ENCODE measurements at places on chromosomes 12 and 14.

DNA sequence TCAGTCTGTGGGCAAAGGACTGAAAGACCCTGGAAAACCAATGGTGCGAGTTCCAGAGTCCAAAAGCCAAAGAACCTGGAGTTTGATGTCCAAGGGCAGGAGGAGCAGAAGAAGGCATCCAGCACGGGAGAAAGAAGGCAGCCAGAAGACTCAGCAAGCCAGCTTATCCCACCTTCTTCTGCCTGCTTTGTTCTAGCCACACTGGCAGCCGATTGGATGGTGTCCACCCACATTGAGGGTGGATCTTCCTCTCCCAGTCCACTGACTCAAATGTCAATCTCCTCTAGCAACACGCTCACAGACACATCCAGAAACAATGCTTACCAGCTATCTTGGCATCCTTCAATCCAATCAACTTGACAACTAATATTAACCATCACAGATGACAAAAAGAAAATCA is 57.2 kb upstream of the CAPRIN2 start:
- DNase-seq, result no peak

- DNase-seq, result no peak
These were observed 275.2 kb upstream of the SSTR1 start for GRCh38 chr14:37932481-37932880.

DNA sequence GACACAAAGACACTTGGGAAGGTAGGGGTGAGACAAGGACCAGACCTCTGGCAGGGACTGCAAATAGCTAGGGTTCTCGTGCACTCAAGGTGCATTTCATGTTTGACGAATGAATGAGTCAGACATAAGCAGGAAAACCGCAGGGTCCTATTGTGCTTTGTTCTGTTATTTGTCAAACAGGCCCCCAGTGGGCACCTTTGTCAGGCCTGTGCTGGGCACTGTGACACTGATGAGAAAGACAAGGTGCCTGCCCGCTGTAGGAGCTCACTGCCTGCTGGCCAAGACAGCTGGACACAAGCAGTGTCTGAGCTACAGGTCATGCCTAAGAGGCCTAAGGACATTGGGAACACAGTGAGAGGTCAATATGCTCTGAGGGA is 2.3 kb downstream of the OTUB2 start:
- no peak for DNase-seq

DNA sequence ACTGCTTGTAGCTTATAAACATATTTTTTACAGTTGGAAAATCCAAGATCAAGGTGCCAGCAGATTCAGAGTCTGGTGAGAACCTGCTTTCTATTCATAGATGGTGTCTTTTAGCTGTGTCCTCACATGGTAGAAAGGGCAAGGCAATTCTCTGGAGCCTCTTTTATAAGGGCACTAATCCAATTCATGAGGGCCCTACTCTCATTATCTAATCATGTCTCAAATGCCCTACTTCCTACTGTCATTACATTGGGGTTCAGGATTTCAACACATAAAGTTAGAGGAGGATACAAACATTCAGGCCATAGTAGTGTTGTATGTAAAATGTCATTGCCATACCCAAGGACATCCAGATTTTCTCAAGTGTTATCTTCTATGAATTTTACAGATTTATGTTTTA is 496.4 kb downstream of the TMTC2 start:
- DNase-seq, result no peak

DNA sequence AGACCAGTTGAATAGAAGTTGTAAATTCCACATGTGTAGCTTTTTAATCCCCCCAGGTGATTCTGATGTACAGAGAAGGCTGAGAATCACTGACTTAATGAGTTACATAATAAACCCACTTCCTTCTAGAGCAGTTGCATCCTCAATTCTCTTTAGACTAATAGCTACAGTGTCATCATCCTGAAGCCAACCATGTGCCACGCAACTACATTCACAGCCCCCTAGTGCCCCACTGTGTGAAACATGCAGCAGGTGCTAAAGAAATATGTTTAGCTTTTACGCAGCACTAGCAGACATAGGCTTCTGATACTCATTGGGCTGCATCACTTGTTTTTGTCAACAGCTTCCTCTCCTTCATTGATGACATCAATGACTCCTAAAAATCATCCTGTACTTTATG is 1168.3 kb downstream of the BCL11B start:
- DNase-seq, result no peak

GRCh38 chr12:93862424-93862823 is 185.2 kb downstream of the CRADD start:
- no peak for DNase-seq

DNA sequence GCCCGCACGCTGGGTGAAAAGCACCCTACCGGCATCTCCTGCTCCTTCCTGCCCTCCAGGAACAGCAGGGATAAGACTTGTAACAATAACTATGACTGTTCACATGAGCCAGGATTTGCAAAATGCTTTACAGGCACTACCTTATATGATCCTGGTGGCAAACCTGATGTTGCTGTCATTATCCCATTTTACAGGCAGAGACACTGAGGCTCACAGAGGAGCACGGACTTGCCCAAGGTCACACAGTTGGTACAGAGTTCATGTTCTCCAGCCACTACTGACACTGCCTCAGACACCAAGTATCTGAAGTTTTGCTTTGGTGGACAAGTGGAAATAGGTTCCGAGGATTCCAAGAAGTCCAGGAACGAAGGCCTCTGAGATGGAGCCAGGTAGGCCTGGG is 22.6 kb downstream of the GLTP start:
- DNase-seq, result no peak

DNA sequence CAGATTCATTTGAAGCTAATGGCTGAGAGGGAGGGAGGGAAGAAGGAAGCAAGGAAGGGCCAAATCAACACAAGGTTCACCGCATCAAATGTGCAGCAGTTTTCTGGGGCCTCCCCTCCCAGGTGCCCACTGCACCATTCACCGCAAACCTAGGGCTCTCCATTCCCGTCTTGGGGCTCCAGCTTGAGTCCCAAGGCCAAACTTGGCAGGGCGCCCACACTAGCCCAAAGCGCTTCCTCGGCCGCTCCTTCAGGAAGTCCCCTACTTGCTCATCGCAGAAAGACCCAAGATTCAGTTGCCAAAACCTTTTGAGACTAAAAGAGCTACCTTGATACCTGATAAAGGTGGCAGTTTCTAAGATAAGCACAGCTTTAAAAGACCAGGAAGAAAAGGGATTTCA is 140.5 kb upstream of the FKBP4 start:
- no peak for DNase-seq

DNA sequence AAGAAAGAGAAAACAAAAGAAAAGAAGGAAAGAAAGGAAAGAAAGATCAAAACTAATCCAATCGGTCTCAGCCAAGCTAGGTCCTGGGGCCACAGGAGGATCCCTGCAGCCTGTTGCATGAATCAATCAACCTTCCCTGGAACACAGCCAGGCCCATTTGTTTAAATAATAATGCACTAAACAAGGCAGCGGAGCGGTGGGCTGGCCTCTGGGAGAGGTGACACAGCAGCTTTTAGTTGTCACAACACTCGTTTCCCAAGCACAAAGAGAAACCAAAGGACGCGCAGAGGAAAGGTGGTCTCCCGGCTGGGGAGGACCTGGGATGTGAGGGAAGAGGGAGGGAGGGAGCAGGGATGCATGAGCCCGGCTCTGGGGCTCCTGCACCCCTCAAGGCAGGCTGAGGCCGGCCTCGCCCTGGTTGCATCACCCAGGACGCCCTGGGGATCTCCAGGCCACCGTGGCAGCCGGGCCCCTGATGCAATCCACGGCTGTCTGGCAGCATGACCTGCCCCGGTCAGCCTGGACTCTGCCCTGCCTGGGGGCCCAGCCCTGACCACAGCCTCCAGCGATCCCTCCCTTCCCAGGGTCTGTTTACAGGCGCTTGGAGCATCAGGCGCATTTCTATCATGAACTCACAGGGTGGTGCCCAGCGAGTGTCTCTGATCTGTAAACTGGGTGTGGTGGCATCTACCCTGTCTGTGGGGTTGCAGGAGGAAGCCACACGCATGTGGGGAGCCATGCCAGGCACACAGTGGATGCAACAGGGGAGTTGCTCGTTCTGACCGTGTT is 32.5 kb downstream of the MMP17 start:
- DNase-seq, result peak; percentile 66

DNA sequence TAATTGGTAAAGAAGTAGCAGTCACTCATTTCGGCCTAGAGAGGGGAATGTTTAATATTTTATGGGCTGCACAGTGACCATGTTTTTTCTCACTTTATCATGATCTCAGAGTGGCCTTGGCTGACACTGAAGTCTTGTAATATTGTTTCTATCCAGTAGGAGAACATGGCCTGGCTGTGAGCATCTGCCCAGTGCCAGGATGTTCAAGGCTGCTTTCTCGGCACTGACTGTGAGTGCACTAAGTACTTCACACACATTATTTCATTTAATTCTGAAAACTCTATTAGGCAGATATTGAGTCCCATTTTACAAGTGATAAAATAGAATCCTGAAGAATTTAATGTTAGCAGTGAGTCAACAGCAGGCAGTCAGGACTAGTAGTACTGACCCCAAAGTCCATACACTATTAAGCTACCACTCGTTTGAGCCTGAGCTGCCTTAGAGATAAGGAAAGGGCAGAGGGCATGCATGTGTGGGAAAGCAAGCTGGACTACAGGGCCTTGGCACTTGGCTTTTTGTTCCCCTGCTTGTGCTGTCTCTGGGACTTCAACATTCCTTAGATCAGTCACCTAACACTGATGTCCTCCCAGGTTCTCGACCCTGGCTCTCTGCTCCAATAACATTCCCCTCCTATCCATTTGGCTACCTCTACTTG is 42.2 kb upstream of the APPL2 start:
- no peak for DNase-seq

- no peak for DNase-seq
These were observed 15.0 kb upstream of the RFLNA start for GRCh38 chr12:124279846-124280360.

GRCh38 chr12:4169531-4169930 is 104.0 kb upstream of the CCND2 start:
- DNase-seq, result no peak

DNA sequence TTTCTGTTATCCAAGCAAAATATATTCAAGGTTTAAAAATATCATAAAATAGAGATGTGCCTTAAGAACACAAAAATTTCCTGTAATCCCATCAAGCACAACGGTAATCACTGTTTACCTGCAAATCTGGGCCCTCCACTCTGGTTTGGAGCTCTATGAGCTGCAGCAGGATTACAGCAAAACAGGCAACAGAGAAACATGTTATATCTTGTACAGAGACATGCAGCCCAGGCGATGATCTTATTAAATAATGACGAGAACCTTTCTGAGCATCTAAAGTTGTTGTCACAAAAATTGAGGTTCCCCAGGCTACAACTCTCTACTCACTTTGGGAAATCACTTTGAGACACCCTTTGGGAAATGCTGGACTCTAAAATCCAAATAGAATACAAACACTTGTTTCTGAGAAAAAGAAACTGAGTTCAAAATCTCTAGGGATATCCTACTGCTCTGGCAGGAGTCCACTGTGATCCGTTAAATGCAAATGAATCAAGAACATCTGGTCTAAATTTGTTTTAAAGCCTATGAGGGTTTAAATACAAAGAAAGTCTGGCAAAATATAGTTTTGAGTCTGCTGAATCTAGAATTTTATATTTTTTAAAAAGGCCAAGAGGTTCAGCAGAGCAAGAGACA is 36.3 kb downstream of the STON2 start:
- DNase-seq, result no peak

GRCh38 chr12:87117526-87117925 is 861.3 kb upstream of the MGAT4C start:
- DNase-seq, result no peak

DNA sequence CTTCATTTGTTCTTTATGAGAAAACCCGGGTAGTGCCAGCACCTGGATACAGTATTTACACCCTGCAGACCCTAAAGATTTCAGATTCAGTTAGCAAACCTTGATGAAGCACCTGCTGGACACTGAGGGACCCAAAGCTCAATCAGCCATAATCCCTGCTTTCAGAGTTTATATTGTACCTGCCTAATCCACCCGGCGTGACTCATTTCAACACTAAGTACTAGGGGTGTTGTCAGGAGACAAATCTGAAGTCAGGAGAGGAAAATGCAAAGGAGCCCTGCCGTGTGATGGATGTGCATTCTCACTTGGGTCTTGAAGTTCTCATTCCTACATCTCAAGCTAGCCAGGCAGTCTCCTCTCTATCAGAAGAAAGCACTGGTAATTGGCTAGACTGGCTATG is 176.7 kb upstream of the BCL2L14 start:
- no peak for DNase-seq

DNA sequence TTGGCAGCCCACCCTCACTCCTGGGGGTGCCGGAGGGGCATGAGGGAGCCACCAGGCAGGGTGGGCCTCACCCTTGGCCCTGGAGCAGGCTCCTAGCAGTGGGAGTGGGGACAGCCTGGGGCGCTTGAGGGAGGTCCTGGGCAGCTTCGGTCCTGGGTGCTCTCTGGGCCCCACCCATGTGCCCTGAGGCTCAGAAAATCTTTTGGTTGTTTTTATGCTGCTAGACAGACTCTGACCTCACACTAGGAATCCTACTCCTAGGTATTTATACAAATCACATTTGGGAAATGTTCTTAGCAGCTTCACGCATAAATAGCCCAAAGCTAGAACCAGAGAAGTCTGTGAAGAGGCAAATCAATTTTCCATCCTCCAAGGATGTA is 10.9 kb upstream of the ULK1 start:
- DNase-seq, result no peak

DNA sequence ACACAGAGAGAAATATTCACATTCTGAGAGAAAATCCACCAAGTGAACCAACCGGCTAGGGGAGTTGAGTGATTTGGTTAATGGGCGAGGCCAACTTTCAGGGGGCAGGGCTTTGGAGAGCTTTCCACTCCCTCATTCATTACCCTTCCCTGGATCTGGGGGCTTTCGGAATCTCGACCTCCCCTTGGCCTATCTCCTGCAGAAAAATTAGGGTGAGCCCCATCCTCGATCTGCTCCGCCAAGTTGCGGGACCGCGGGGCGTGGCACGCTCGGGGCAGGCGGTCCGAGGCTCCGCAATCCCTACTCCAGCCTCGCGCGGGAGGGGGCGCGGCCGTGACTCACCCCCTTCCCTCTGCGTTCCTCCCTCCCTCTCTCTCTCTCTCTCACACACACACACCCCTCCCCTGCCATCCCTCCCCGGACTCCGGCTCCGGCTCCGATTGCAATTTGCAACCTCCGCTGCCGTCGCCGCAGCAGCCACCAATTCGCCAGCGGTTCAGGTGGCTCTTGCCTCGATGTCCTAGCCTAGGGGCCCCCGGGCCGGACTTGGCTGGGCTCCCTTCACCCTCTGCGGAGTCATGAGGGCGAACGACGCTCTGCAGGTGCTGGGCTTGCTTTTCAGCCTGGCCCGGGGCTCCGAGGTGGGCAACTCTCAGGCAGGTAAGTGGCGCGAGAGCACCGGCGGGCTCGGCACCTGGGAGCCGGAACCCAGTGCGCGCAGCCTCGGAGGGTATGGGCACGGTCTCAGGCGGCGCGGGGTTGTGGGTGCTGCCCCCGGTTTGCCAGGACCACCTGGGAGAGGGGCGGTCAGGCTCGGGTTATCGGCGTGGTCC is at the start of gene ERBB3:
ERBB3 (plus strand) TSS at position 443 of the 833 bp plus-strand sequence; CDS start at position 579, 136 bp downstream.
- peak; percentile 46 for DNase-seq

- DNase-seq, result no peak
These were observed 179.4 kb downstream of the ERC1 start for GRCh38 chr12:1170411-1170810.

GRCh38 chr12:28869197-28869596 is 279.9 kb upstream of the FAR2 start:
- DNase-seq, result no peak

GRCh38 chr12:107677671-107678070 is 7.9 kb upstream of the PWP1 start:
- DNase-seq, result no peak

GRCh38 chr12:58812214-58812613 is 108.1 kb downstream of the LRIG3 start:
- DNase-seq, result no peak

Measured in NCI-H1105 treated with DMSO at 0.1 percent for 48 hours (cell line).